ENCODE measurements at places on chromosomes 2 and 18.

- no peak for DNase-seq
These were observed 108.7 kb upstream of the KCTD1 start for GRCh38 chr18:26656944-26657536.

DNA sequence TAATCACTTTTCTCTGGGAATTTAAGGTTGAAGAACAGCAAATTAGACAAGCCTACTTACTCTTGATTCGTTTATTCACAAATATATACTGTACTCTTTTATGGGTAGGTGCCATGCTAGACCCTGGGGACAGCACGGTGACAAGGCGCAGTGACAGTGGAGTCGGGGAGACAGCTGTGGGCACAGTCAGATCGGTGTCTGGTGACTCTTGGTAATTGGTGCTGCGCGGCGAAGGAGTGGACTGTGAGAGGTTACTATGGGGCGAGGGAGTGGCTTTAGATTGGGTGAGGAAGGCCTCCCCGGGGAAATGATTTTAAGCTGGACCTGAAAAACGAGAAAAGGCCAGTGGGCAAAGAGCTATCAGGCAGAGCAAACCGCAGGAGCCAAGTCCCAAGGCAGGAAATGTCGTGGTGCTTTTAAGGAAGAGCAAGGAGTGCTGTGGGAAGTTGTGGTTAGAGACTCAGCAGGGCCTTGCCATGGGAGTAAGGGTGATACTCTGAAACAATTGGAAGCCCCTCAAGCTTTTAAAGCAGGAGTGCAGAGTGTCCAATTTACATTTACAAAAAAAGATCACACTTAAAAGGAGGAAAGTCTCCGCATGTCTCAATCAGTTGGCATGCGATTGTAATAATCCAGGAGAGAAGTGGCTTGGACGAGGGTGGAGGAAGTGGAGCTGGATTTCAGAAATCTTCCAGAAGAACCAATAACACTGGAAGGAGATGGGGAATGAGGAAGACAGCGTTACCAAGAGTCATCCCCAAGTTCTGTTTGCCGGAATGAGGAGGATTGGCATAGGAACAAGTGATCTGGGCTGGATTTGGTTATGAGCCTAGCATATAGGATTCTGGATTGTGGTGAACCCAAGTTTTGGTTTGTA is 36.1 kb upstream of the TXNDC2 start:
- no peak for DNase-seq

DNA sequence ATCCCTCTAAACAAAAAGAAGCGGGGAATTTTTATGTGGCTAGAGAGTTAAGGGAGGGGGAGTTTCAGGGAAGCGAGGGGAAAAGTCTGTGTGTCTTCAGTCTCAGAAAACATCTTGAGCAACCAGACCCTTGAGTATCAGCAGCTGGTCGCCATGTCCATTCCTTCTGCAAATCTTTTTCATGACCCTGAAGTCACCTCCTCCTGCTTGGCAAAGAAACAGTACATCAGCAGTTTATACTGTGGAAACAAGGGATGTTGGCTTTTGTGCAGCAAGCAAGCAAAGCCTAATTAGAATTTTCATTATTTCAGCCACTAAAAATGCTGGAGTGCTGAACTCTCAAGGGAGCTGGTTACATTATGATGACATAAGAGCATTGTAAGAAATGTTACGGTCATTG is 187.4 kb upstream of the SLC8A1 start:
- no peak for DNase-seq

GRCh38 chr2:198546122-198546521 is 741.7 kb downstream of the PLCL1 start:
- DNase-seq = no peak

GRCh38 chr2:239150125-239151011 is 250.5 kb downstream of the HDAC4 start:
- no peak for DNase-seq

- DNase-seq = no peak
These were observed 119.2 kb upstream of the SCN7A start for GRCh38 chr2:166613226-166613625.

- no peak for DNase-seq
These were observed 156.1 kb downstream of the HAUS1 start for GRCh38 chr18:46260016-46260878.

GRCh38 chr2:26759845-26760244 is 4.2 kb upstream of the SLC35F6 start:
- no peak for DNase-seq
